ENCODE measurements at places on chromosomes 5 and 9. TPM values are rescaled to one million over a fixed set of nuclear protein-coding genes. Genes with fewer than 3 reads are reported as not detected.
A peak's percentile ranks its signal among the peaks of the same experiment; 100 is the strongest.

Gene IFNK
- not detected for total RNA-seq

Gene FOXD4L6
- total RNA-seq = 0.20 TPM

Gene NTRK2
- total RNA-seq = not detected

Gene PCDHGA12
- not detected for total RNA-seq

Gene SOX30
- total RNA-seq = not detected

Gene GRK6
- total RNA-seq = 82.3 TPM

Gene TLX3
- total RNA-seq = not detected

Gene OSMR
- 45.3 TPM for total RNA-seq

GRCh38 chr9:81579381-81579780 is 110.0 kb downstream of the TLE1 start:
- H3K27ac ChIP-seq = no peak overlapping the region
- H3K4me3 ChIP-seq = no peak overlapping the region
- DNase-seq = no peak
- H3K27me3 ChIP-seq = no peaks in the 10 kb centered on the region
- H3K4me1 ChIP-seq = no peaks in the 10 kb centered on the region
- peaks cover 11% of the 10 kb centered on the region for H3K36me3 ChIP-seq

- peak overlapping the region; percentile 76 for H3K27ac ChIP-seq
- peaks cover 49% of the 10 kb centered on the region for H3K4me1 ChIP-seq
- H3K36me3 ChIP-seq = no peaks in the 10 kb centered on the region
- no peaks in the 10 kb centered on the region for H3K27me3 ChIP-seq
- DNase-seq = no peak
These were observed 1.4 kb downstream of the PHF19 start for GRCh38 chr9:120875643-120875953.

GRCh38 chr5:176695073-176695472 is 47.8 kb downstream of the TSPAN17 start:
- no peak for DNase-seq
- H3K4me1 ChIP-seq = peaks cover 42% of the 10 kb centered on the region
- H3K27me3 ChIP-seq = no peaks in the 10 kb centered on the region
- H3K36me3 ChIP-seq = no peaks in the 10 kb centered on the region
- no peak overlapping the region for H3K4me3 ChIP-seq

GRCh38 chr9:114214181-114214580 is 58.8 kb downstream of the COL27A1 start:
- DNase-seq = no peak
- H3K4me3 ChIP-seq = no peak overlapping the region
- H3K36me3 ChIP-seq = no peaks in the 10 kb centered on the region
- no peaks in the 10 kb centered on the region for H3K27me3 ChIP-seq
- no peak overlapping the region for H3K27ac ChIP-seq

DNA sequence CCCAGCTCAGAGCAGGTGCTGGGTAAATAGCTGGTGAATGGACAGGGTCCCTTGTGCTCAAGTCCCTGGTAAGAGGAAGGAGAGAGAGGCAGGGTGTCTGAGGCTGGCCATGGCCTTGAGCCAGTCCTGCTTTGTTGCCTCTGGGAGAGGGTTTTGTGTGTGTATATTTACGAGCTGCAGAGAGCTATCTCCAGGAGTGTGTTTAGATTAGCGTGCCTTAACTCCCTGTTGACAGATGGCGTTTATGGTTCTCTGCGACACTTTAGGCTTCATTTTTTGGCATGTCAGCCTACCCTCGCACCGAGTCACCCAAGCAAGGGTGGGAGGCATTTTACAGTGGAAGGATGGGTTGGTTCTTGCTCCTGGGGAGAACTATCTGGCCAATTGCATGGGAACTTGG is 22.2 kb downstream of the HMCN2 start:
- no peak overlapping the region for H3K27ac ChIP-seq
- no peaks in the 10 kb centered on the region for H3K4me1 ChIP-seq
- peaks cover 83% of the 10 kb centered on the region for H3K27me3 ChIP-seq
- H3K4me3 ChIP-seq = no peak overlapping the region

DNA sequence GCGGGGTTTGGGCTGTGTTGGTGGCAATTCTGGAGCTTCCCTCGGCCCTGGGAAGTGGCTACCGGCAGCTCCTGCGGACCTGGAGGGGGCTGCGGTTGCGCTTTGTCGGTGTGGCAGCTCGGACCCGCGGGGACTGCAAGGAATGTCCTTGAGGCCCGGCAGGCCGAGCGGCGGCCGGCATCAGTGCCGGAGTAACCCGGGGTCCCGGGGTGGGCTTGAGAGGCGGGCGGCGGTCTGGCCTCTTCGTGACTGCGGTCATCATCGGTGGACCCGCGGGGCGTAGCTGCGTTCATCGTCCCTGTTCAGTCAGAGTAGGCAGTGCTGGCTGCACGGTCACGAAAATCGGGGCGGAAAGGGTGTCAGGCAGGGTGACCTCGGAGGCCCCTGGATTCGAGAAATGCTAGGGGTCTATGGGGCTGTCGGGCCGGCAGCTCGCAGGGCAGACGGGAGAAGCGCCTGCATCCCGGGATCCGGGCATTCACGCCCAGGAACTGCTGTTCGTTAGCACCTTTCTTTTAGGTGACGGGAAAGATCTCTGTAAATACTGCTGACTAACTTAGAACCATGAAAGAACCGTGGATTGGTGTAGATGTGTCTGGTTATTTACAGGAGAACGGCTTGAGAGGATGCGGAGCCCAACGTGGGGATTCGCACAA is 474 bp downstream of the HMGCR start:
- H3K27ac ChIP-seq = peak overlapping the region; percentile 40
- H3K27me3 ChIP-seq = no peaks in the 10 kb centered on the region
- peak overlapping the region; percentile 83 for H3K4me3 ChIP-seq
- DNase-seq = no peak
- peaks cover 55% of the 10 kb centered on the region for H3K4me1 ChIP-seq

DNA sequence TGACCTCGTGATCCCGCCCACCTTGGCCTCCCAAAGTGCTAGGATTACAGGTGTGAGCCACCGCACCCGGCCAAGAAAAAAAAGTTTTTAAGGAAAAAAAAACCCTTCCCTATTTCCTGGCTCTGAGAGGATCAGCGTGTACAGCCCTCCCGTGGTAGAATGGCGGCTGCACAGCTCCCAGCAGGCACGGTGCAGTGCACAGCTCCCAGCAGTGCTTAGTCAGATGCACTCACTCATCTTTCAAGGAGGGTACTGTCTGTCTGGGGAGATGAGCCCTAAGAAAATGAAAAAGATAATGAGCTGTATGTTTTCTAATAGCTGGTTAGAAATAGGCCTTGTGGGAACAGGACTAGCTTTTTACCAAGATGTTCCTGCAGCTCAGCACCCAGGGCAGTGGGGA is 36.7 kb upstream of the SLC2A8 start:
- H3K27me3 ChIP-seq = no peaks in the 10 kb centered on the region
- no peak overlapping the region for H3K27ac ChIP-seq
- no peak for DNase-seq
- H3K4me3 ChIP-seq = no peak overlapping the region

DNA sequence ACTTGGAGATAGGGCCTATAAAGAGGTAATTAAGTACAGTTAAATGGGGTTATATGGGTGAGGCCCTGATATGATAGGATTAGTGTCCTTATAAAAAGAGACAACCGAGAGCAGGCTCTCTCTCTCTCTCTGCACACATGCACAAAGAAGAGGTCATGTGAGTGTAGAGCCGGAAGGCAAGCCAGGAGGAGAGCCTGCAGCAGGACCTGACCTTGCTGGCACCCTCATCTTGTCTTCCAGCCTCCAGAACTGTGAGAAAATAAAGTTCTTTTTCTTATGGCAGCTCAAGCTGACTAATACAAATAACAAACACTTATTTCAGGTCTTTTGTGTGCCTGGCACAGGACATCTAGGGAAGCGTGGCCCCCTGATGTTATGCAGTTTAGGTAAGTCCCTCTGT is 62.1 kb downstream of the ARHGAP26 start:
- H3K36me3 ChIP-seq = no peaks in the 10 kb centered on the region
- H3K27ac ChIP-seq = no peak overlapping the region
- H3K27me3 ChIP-seq = no peaks in the 10 kb centered on the region
- H3K4me1 ChIP-seq = peaks cover 22% of the 10 kb centered on the region

DNA sequence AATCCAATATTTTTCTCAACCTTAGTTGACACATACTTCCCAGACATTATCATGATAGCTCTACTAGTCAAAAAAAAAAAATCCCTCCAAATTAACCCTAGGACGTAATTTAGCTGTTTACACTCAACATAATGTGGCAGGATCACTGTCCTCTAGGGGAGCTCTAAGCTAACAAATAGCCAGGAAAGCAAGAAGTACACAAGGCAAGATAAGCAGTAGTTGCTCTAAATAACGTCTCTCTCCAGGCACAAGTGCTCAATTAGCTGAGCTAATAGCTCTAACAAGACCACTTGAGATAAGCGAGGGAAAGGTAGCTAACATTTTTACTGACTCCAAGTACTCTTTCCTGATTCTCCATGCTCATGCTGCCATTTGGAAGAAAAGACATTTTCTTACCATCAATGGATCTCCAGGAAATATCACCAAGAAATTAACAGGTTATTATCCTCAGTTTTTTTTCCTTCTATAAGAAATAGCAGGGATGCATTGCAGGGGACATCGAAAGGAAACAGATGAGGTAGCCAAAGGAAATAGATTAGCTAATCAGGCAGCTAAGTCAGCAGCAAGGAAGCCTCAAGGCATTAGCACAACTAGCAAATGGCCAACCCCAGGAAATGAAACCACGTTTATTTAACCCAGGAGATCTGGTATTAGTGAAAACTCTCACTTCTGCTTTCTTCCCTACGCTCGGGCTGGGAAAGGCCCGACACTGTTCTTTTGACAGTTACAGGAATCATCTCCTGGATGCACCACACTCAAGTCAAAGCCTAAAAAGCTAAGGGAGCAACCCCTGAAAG is 614.1 kb downstream of the PTPRD start:
- no peak for DNase-seq
- H3K4me3 ChIP-seq = no peak overlapping the region
- no peak overlapping the region for H3K27ac ChIP-seq
- no peaks in the 10 kb centered on the region for H3K4me1 ChIP-seq
- no peaks in the 10 kb centered on the region for H3K27me3 ChIP-seq
- no peaks in the 10 kb centered on the region for H3K36me3 ChIP-seq

DNA sequence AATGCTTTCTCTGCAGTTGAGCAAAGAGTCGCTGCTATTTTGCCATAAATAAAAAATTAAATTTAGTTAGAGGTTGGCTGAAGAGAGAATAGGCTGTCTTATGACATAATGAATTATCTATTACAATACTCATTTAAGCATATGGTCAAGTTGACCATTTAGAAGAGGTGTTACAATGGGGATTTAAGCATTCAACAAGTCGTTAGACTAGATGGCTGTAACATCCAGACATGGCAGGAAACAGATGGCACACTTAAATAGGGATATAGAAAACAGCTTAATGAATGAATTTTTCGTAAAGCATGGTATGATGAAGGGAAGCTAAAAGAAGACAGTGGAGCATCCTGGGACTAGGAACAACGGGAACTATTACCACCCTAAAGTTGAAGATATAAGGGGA is 160.3 kb upstream of the PTPRD start:
- H3K36me3 ChIP-seq = no peaks in the 10 kb centered on the region
- H3K27me3 ChIP-seq = no peaks in the 10 kb centered on the region
- DNase-seq = no peak
- no peaks in the 10 kb centered on the region for H3K4me1 ChIP-seq
- no peak overlapping the region for H3K27ac ChIP-seq

DNA sequence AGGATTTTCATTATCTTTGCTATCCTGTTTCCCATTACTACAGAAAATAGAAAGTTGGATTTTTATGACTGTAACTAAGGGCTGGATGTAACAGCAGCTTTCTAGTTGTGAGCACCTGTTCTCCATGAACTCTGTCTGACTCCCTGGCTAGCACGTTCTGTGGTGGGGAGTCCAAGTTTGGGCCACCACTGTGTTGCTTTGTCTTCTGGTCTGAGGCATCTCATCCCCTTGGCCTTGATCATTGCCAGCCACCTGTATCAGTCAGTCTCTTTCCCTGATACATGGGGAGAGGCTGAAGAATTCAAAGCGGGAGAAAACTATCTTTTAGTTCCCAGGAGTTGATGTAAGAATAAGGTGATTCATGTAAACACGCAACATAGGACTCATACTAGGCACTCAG is 33.4 kb downstream of the WDR70 start:
- H3K4me3 ChIP-seq = no peak overlapping the region
- no peak overlapping the region for H3K27ac ChIP-seq
- no peaks in the 10 kb centered on the region for H3K4me1 ChIP-seq
- H3K27me3 ChIP-seq = no peaks in the 10 kb centered on the region
- H3K36me3 ChIP-seq = 0 out of 2 replicates have a peak, but pooled peaks cover 3% of the 10 kb centered on the region
- DNase-seq = no peak

DNA sequence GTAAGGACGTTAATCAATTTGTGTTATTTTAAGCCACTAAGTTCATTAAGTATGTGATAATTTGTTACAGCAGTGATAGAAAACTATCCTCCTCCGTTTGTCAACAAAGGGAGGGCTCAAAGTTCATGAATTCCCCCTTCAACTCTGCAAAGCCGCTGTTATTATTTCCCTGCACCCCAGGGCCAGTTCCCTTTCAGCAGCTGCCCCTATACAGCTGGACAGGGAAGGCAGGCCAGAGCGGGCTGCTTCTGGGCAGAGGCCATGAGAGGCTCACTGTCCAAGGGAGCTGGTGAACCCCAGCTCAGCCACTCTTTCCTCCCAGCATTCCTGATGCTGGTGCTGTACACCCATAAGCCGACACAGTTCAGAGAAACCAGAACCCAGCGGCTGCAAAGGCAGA is 102.4 kb upstream of the GPR151 start:
- no peak overlapping the region for H3K4me3 ChIP-seq
- DNase-seq = no peak
- peaks cover 52% of the 10 kb centered on the region for H3K27me3 ChIP-seq
- H3K36me3 ChIP-seq = no peaks in the 10 kb centered on the region

- DNase-seq = no peak
- no peaks in the 10 kb centered on the region for H3K4me1 ChIP-seq
- no peak overlapping the region for H3K27ac ChIP-seq
- no peaks in the 10 kb centered on the region for H3K27me3 ChIP-seq
- no peak overlapping the region for H3K4me3 ChIP-seq
These were observed 868.7 kb upstream of the DMAC1 start for GRCh38 chr9:8668231-8668630.

DNA sequence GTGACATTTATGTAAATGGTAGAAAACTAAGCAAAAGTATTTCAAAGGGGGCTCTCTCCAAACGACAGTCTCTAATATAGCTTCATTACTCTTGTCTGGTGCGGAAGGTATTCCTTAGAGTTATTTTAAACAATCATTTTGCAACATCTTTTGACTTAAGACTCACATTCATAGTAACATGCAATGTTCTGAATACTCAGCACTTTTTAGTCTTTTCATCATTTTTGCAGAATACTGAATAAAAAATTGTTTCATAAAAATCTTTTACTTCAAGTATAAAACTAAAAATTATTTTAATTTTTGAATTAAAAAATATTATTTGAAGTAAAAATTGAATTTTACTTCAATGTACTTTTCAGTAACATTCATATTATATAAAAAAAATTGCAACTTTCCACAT is 321.1 kb downstream of the PLK2 start:
- no peak overlapping the region for H3K4me3 ChIP-seq
- H3K36me3 ChIP-seq = no peaks in the 10 kb centered on the region
- H3K27ac ChIP-seq = no peak overlapping the region
- no peaks in the 10 kb centered on the region for H3K27me3 ChIP-seq
- 0 out of 2 replicates have a peak, but pooled peaks cover 3% of the 10 kb centered on the region for H3K4me1 ChIP-seq
- DNase-seq = no peak
